ENCODE measurements at places on chromosomes 5 and 9.

DNA sequence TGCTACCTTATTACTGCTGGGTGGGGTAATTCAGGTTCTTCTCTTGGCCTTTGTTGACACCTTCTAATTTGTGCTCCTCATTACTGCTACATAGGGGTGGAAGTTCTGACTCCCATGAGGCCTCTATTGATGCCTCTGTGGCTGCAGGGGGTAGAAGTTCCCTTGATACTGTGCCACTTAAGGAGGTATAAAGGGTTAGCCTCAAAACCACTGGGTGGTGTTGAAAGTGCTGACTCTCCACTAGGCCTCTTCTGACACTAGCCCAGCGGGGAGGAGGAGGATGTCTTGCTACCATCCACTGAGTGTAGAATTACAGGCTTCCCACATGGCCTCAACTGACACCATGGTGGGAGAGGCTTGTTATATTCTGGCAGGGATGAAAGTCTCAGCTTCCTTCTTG lies 36.7 kb upstream of the CCDC112 start:
- no peak for DNase-seq

DNA sequence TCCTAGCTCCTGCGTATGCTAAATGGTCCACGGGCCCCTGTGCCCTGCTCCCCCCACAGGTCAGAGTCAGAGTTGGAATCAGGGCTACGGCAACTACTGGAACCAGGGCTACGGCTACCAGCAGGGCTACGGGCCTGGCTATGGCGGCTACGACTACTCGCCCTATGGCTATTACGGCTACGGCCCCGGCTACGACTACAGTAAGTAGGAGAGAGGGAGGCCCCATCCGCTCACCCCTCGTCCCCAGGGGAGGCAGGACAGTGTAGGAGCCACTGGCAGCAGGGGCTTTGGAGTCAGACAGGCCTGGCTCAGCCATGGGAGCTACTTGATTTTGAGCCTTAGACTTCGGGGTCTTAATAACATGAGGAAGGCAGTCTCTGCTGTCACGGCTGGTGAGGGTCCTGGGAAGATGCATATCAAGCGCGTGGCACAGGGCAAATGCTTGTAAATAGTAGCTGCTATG lies 5.8 kb downstream of the HNRNPAB start:
- DNase-seq, result no peak

- DNase-seq, result peak; percentile 35
Measured at GRCh38 chr5:168020542-168021294, 270.7 kb upstream of the WWC1 start.

DNA sequence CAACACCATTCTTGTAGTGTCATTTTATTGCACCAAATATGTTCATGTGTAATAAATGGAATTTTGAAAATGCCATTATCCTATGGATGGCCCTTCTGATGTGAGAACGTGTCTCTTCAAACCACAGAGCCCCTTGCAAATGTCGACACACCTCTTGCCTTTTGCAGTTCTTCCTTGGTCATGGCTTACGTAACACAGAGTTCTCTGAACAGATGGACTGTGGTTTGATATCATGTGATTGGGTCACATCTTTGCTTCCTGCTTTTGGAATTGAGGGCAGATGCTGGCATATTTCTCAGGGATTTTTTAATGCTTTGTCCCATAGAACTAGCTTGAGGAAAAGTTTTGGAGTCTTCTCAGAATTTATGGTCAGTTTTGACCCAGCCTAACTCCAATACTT lies 4.6 kb downstream of the TGFBR1 start:
- DNase-seq, result peak; percentile 53

- no peak for DNase-seq
Measured at GRCh38 chr9:83623679-83624076, 735 bp downstream of the IDNK start.

- DNase-seq, result no peak
Measured at GRCh38 chr9:132037458-132037857, 42.2 kb downstream of the MED27 start.

GRCh38 chr9:32468740-32469139 lies 57.3 kb downstream of the RIGI start:
- DNase-seq, result no peak

- no peak for DNase-seq
Measured at GRCh38 chr9:95021166-95021886, 294.8 kb downstream of the AOPEP start.

- no peak for DNase-seq
Measured at GRCh38 chr9:87675906-87676515, 49.9 kb upstream of the CTSL start.

GRCh38 chr5:66840511-66841013 lies 244.4 kb downstream of the MAST4 start:
- no peak for DNase-seq

GRCh38 chr5:34436761-34437501 lies 219.2 kb upstream of the RAI14 start:
- no peak for DNase-seq

- DNase-seq, result peak; percentile 93
Measured at GRCh38 chr5:672329-673160, 20.6 kb downstream of the TPPP start.

GRCh38 chr5:14301186-14301585 lies 158.0 kb downstream of the TRIO start:
- no peak for DNase-seq

DNA sequence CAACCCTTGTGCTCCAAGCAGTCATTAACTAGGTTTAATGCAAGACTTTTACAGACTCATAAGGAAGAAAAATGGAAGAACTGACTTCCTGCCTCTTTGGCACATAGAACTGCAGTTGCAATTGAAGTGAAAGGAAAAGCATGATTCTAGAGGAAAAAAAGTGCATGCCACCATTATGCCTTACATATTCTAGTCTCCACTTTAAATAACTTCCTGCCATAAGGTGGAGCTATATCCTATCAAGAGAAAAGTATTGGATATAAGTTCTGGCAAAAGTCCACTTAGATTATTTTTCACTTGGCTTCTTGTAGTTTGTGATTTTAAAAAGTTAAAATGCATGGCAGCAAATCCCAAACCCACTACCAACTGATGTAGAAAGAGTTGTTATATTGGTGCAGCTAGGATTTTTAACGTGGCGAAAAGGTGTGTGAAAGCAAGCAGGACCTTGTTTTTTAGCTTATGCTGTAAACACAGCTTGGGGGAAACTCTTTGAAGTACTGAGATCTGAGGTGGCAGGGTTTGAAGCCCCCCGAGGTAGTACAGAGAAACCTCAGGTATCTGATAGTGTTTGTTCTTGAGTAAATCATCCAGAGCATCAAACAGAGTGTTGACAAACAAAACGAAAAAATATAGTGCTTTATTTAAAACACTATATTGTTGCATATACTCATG lies 117.9 kb downstream of the ANXA1 start:
- peak; percentile 38 for DNase-seq

DNA sequence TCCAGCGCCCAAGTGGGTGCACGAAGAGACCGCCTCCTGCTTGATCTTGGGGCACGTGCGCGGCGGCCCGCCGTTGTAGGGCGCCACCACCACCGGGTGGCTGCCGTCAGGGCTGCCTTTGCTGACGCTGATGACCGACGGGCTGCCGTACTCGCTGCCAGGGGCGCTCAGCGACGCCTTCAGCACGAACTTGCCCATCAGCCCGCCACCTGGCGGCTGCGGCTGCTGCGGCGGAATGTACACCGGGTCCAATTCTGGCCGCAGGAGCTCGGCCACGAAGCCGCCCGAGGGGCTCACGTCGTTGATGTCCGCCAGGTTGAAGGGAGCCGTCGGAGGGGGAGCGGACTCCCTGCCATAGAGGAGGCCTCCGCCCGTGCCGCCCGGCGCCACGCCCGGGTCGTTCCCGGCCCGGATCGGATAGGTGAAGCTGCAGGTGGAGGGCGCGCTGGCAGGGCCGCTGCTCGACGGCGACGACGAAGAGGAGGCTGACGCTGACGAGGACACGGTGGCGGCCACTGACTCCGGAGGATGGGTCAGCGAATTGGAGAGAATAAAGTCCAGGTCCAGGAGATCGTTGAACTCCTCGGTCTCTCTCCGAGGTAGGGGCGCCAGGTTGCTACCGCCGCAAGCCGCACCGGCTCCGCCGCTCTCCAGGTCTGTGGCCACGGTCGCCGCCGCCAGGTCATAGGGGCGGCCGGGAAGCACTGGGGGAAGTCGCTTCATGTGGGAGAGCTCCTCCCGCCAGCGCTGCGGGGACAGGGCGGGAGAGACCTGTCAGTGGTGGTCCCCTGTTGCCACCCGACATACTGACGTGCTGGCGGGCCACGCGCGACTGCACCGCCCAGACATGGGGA lies 1.8 kb downstream of the KLF4 start:
- peak; percentile 83 for DNase-seq

GRCh38 chr9:107409581-107410389 lies 79.8 kb downstream of the KLF4 start:
- DNase-seq, result peak; percentile 85

GRCh38 chr9:93133681-93134014 lies 403 bp downstream of the NINJ1 start:
- DNase-seq, result peak; percentile 92

DNA sequence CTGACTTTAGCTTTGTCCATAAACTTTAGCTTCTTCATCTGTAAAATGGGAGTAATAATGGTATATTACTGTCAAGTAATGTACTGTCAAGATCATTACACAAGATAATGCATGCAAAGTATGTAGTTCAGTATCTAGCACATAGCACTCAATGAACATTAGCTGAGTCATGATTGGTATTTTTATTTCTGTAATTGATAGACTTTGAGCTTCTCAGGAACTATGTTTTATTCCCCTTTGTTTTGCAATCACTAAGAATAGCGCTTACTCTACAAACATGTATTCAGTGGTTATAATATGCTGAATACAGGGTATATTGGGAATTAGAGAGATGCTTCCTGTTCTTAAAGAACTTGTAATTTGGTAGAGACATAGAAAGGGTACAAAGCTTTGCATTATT lies 142.3 kb upstream of the KLF9 start:
- DNase-seq, result no peak

DNA sequence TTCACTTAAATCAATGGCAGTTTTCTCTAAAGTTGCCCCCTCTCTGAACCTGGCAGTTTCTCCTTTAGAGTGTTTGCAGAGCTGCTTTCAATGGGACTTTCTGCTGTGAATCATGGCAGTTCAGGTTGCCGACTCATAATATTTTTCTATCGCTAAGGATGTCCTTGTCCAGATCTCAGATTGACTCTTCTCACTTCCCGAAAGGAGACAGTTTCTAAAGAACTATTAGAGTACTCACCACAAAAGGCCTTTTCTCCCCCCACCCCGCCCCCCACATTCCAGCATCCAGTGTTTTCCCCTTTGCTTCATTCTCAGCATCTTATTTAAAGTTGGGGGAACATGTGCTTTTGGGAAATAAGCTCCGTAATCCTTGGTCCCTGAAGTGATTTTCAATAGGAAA lies 443.5 kb upstream of the KLF4 start:
- DNase-seq, result peak; percentile 35

- peak; percentile 5 for DNase-seq
Measured at GRCh38 chr5:150853561-150853960, 7.2 kb downstream of the IRGM start.

DNA sequence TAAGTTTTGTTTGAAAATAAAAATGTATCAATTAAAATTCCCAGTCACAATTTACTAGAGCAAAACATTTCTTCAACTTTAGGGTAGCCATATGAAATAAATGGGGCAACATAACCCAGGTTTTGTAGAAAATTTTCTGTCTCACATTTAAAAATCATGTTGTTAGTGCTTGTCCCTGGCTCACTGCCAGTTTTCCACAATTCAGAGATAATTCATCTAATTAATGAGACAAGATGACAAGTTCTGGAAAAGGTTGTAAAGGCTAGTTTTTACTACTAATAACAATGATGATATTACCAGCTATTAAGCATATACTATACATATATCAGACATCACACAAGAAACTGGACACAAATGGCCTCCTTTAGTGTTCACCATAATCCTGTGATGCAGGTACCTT lies 45.9 kb downstream of the MEGF9 start:
- no peak for DNase-seq

DNA sequence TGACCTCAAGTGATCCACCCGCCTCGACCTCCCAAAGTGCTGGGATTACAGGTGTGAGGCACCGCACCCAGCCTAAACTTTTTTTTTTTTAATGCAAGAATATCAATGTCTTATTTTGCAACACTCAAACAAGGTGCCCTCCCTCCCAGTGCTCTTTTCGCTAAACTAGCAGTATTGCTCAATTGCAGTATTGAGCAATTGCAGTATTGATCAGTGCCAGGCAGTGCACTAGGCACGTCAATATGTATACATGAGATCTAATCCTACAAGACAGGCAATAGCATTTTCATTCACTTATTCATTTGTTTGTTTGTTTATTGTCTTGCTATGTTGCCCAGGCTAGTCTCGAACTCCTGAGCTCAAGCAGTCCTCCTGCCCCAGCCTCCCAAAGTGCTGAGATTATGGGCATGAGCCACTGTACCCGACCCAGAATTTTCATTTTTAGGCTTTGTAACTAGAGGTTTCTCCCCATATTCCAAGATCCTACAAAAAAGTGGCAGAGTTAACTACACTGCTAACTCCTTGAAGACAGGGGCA lies 94.5 kb downstream of the TTLL11 start:
- DNase-seq, result no peak
